Activated CD8-positive, alpha-beta T cell treated with anti-CD3 and anti-CD28 coated beads for 36 hours (primary cell): ENCODE measurements at places on chromosomes 1 and 21. TPM values are rescaled to one million over a fixed set of nuclear protein-coding genes. Genes with fewer than 3 reads are reported as not detected.
A peak's percentile ranks its signal among the peaks of the same experiment; 100 is the strongest.

GRCh38 chr1:204592246-204592948, 76.2 kb downstream of the MDM4 start:
- DNase-seq: no peak

DNA sequence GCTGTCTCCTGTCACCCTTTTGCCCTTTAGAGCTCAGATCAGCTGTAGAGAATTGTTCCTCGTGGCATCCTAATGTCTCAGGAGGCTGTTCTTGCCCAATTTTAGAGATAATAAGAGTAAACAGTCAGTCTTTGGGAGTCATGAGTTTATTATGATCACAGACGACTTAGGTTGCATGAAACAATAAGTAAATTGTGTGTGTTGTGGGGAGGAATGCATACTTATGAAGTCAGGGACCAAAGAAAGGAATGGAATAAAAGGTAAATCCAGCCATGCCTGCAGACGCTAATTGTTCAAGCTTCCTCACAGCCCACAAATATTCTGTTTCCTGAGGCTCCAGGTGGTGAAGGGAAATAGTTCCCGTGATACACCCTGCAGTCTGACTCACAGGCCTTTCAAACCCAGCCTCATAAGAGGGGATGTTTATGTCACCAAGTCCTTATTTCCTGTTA, 897 bp downstream of the EPHX4 start:
- peak; percentile 31 for DNase-seq

DNA sequence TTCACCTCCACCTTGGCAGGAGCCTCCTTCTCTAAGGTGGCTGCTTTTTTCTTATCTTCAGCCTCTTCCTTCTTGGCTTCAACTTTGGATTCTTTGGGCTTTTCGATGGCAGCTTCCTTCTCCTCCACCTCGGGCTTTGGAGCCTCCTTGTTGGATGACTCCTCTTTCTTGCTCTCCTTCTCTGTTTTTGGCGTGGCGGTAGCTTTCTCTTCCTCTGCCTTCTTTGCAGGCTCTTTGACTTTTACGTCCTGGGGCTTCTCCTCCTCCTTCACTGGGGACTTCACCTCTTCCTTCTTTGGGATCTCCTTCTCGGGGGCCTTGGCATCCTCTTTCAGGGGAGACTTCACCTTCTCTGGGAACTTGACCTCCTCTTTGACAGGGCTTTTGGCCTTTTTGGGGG, 13.9 kb upstream of the CD2 start:
- no peak for DNase-seq

DNA sequence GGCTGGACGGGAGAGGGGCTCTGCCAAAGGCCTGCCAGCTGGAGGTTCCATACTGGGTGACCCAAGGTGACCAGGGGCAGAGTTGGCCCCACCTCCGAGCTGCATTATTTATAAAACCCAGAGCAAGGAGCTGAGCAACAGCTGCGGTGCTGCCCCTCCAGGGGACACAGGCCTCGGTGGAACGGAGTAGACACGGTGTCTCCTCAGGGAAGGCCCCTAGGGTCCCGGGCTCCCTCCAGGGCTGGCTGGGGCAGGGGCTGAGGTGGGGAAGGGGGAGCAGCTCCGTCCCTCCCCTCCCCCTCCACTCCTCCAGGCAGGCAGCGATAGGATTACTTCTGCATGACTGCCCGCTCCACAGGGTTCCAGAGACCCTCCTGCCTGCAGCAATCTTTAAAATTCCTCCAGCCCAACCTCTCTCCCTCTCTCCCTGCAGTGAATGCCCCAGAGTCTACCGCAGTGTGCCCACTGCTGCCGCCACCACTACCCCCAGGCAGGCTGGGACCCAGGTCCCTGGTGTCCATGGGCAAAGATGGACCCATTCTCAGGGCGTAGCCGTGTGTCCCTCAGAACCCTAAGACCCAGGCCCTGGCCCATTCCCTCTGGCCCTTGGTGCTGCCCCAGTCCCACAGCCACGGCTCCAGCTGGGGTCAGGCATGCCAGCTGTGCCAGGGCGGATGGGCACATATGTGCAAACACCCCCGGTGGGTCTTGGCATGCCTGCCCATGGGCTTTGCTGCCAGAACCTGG, 10.8 kb downstream of the AHDC1 start:
- no peak for DNase-seq

SRP9 gene
- total RNA-seq: 304 TPM

DAB1 gene
- total RNA-seq: not detected

DNA sequence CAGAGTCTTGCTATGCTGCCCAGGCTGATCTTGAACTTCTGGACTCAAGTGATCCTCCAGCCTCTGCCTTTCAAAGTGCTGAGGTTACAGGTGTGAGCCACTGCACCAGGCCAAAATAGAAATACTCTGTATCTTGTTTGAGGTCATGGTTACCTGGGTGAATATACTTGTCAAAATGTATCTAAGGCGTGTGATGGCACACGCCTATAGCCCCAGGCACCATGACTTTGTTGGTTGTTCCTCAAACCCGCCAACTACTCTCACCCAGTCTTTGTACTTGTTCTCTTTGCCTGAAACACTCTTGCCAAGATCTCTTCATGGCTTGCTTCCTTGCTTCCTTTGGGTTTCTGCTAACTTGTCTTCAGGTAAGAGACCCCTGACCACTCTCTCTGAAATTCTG, 38.0 kb upstream of the RGS5 start:
- DNase-seq: no peak

DNA sequence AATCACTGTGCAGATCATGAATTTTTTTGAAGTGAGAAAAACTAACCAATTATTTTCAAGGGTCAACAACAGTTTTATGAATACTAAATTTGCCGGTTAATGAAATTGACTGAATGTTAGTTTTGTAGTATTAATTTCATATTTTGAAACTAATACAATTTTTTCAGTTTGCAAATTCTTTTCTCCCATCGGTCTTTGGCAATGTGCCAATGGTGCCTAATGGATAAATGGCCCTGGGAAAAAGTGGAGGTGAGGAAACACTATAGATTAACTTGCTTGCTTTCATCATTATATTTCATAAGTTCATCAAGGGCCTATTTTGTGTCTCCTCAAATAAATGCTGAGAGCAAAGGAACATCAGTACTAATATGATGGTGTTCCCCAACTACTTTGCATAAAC, 4.1 kb downstream of the C1orf141 start:
- DNase-seq: no peak

DNA sequence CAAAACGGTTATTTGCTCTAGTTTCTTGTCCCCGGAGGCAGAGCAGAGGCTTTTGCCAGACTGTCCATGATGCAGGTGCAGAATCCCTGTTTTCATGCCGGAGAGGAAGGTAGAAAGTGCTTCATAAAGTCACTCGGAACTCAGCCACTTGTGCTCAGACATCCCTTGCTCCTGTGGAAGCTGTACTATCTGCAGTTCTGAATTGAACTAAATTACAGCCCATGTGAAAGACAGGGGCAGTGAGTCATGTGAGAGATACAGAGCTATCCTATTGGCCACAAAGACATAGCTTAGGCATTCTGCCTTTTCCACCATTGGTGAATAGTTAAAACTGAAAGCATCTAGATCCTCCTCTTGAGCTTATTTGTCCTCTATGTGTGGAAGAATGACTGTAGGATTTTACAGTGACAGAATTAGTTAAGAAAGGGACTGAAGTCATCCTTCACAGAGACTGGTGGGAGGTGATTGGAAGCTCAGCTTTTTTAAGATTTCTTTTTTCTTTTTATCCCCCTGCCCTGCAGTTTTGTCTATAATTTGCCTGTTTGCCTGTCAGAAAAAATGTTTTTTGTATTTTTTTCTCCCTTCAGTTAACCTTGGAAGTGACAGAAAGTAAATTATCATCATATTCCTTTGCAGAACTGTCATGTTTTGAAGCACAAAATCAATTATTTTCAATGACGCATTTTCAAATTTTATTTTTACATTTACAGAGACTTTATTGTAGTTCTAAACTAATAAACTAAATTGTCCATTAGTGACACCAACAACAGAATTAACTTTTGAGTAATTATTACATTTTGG, 298.6 kb downstream of the PTPRC start:
- peak; percentile 65 for DNase-seq

- no peak for DNase-seq
Observed at GRCh38 chr1:207821464-207822045, 69.7 kb downstream of the CD46 start.

GRCh38 chr1:116738673-116739370, 15.4 kb upstream of the CD2 start:
- peak; percentile 84 for DNase-seq

DNA sequence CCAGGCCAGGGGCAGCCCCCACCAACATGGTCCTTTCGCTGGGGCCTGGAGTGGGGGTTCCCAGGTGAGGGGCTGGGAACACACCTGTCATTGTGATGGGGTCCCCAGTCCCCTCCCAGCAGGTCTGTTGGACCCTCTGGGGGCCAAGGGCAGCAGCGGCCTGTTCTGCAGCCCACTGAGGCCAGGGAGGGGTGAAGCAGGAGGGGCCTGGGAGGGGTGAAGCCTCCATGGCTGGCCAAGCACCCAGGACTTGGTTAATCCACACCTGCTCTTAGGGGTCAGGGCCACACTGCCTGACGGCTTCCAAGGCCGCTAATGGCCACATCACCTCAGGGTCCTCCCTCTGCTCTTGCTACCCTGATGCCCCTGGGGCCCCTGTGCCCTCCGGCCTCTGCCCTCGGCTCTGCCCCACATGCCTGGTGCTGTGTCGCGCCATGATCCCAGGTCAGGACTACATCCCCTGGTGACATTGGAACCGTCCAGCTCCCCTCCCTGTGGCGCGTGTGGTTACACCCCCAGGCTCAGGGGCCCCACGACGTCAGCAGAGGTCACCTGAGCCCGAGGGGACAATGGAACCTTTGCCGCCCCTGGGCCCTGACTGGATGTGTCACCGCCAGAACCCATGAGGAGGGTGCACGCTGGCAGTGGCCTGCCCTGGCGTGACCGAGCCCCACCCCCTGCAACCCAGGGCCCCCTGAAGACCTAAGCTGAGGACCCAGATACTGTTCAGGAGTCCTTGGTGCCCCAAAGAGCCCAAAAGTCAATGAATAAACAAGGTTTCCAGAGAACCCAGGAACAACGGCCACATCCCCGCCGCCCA, 7.0 kb downstream of the TNFRSF18 start:
- no peak for DNase-seq

CD1B gene
- not detected for total RNA-seq

DNA sequence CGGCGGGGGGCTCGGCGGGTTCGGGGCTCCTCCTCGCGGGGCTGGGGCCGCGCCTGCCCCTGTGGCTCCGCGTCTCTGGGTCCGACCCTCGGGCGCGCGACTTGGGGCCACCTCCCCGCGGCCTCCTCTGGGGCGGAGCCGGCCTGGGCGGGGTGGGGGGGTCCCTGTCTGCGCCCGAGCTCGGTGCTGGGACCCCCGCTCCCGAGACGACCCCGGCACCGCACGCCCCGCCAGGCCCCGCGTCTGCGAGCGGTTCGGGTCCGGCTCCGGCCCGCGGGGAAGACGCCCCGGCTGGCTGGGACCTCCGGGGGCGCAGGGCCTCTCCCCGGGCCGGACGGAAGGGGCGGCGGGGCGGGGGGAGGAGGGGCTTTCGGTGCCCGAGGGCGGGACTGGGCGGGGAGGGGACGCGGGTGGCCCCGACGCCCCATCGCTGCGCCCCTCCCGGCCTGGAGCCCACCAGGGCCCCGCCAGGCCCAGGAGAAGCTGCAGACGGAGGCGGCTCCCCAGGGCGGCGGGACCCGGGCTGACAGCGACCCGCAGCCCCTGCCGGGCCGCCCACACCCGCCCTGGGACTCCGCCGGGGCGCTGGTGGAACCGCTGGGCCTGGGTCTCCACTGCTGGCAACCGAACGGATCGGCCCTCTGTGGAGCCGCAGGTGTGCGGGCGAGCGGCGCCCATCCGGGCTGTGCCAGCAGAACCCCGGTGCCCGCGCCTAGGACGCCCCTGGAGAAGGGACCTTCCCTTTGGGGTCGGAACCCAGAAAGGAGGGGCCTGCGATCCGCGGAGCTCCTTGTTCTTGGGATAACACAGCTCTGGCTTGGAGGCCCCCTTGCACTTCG, 610 bp downstream of the COL6A2 start:
- peak; percentile 37 for DNase-seq

HYI gene
- 4.1 TPM for total RNA-seq

ATP8B2 gene
- 54.7 TPM for total RNA-seq

PEAR1 gene
- 0.07 TPM for total RNA-seq

- no peak for DNase-seq
Observed at GRCh38 chr1:27137544-27138075, 17.3 kb downstream of the SLC9A1 start.

DNA sequence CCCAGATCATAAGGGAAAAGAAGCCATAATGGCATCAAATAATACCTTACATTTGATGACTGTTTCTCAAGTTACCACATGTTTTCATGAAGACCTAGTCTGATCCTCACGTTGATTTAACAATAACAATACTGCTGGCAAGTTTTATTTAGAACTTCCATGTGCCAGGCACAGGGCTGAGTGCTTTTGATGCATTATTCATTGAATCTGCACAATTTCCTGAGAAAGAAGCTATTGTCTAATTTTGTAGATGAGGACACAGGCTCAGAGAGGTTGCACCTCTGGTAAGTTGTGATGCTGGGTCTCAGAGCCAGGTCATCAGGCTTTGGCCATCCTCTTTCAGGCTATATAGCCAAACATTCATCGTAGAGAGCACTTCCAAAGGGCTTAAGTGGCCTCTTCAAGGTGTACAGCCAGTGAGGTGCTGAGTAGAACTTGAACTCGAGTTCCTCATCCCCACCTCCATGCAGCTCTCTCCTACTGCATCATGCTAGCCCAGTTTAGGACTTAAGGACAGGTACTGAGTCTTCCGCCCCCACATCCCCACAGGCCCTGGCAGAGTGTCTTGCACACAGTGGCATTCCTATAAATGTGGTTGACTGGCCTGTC, 8.3 kb upstream of the PEF1 start:
- no peak for DNase-seq

GLIS1 gene
- total RNA-seq: not detected

DNA sequence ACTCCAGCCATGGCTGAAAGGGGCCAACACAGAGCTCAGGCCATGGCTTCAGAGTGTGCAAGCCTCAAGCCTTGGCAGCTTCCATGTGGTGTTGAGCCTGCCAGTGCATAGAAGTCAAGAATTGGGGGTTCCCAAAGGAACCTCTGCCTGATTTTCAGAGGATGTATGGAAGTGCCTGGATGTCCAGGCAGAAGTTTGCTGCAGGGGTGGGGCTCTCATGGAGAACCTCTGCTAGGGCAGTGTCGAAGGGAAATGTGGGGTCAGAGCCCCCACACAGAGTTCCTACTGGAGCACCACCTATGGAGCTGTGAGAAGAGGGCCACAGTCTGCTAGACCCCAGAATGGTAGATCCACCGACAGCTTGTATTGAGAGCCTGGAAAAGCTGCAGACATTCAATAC, 29.8 kb upstream of the CD55 start:
- DNase-seq: no peak

DNA sequence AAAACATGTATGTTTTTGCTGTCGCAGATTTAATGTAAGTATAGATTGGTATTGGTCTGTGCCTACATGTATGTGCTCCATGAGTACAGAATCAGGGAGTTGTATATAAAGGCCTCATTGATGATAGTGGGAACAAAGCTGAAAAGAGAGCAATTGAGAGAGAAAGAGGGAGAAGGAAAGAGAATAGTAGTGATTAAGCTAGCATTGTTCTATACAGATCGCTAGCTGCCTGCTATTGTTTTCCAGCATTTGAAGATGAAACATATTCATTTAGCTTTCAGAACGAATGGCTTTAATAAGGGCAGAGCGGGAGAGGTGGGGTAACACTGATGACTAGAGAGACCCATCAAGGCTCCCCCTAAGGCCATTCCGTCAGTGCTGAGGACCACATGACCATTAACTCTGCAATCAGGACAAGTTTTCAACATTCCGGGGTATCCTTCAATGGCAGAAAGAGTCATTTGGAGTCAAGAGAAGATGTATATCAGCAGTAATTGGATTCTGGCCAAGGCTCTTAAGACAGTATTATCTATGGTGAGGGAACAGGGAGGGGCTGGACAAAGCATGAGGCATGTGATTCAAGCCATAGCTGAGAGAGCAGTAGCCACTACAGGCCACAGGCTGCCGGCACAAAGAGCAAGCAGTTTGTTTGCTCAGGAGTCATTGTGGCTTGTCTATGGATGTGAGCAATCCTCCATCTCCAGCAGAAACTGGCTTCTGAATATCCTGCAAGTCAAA, 176.5 kb downstream of the PBX1 start:
- no peak for DNase-seq
